Central memory CD8-positive, alpha-beta T cell (primary cell): ENCODE measurements at places on chromosomes 6 and 20.

- no peak for DNase-seq
Measured at GRCh38 chr6:119243037-119243436, 106.5 kb downstream of the MAN1A1 start.

DNA sequence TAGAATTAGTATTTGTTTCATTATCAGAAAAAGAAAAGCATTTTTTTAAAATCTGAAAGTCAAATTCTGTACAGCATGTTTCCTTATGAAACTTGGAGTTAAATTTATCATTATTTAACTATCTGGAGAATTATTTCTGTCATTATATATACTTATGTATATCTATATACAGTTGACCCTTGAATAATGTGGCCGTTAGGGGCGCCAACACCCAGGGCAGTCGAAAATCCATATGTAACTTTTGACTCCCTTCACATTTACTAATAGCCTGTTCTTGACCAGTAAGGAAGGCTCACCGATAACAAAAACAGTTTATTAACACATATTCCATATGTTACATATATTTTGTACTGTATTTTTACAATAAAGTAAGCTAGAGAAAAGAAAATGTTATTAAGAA, 341.2 kb downstream of the ADGRB3 start:
- DNase-seq = no peak

DNA sequence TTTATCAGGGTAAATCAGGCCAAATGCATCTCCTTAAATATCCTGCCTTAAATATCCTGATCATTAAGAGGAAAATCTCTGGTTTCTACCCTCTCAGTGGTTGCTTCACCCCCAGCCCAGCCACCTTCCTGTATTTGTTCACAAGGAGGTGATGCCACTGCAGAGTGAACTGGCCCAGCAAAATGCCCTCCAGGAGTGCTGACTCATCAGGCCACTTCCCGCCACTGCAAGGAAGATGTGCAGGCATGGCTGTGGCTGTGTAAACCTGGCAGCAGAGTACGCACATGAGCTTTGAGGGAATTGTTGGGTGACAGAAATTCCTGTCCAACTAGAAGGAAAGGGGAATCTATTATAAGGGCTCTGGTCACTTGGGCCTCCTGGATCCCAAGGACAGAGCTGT, 13.8 kb downstream of the NQO2 start:
- DNase-seq = no peak

GRCh38 chr20:44861531-44862006, 23.9 kb upstream of the YWHAB start:
- DNase-seq = no peak

GRCh38 chr20:4876301-4876700, 125.0 kb downstream of the SLC23A2 start:
- no peak for DNase-seq

- no peak for DNase-seq
Measured at GRCh38 chr6:34295721-34296120, 46.9 kb upstream of the SMIM29 start.

- DNase-seq = no peak
Measured at GRCh38 chr6:43668151-43669028, 19.2 kb downstream of the MRPS18A start.

DNA sequence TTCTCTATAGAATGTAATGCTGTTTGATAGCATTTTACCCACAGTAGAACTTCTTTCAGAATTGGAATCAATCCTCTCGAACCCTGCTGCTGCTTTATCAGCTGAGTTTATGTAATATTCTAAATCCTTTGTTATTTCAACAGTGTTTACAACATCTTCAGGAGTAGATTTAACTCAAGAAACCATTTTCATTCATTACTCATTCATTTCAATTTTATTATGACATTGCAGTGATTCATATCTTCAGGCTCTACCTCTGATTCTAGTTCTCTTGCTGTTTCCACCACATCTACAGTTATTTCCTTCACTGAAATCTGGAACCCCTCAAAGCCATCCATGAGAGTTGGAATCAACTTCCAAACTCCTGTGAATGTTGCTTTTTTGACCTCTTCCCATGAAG, 93.7 kb downstream of the ZFAND3 start:
- DNase-seq = no peak

DNA sequence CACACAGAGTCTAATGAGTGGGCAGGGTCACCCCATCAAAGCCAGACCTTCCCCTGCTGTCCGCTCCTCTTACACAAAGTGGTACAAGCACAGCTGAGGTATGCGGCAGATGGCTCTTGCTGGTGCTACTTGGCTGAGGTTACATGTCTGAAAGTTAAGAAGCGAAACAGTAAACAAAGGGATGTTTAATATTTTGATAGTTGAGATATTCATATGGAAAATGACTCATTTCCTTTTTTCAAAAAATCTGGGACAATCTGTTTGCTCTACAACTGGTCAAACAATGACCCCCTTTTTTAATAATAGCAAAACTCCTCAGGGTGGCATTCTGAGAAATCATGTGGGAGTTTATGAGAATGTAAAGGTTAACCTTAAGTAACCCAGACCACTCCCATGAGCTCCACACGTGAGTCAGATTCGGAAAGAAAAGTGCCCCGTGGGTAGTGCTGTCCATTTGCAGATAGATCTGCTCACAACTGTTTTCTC, 245.3 kb downstream of the TBXT start:
- no peak for DNase-seq

DNA sequence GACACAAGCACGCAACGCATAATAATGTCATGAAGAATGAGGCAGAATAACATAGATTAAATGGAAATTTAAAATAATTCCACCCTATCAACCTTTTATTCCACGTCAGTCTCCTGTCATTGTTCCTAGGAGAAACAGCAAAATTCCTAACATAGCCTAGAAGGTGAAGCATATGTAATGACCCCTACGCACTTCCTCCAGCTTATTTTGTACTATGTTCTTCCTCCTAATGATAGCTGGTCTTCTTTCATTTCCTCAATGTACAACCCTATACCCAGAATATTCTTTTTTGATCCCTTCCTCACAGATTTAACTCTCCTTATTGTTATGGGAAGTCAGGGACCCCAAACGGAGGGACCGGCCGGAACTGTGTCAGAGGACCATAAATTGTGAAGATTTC, 122.0 kb upstream of the CARMIL1 start:
- no peak for DNase-seq

GRCh38 chr6:6760002-6760401, 171.5 kb downstream of the LY86 start:
- DNase-seq = no peak

DNA sequence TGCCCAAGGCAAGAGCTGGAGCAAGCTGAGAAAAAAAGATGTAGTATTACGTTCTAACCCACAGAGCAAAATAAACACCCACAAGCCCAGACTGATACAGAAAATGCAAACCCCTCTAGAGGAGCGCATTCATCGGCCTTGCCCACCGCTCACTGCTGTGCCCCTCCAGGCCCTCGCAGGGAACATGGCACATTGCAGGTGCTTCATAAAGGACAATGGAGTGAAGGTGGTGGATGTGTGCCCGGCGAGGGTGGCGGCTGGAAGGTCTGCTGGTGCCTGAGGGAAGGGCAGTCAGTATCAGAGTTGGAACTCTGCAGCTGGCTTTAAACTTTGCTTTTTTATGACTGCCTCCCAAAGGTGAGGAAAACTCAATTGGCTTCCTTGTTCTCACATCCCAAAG, 18.5 kb upstream of the IRF4 start:
- DNase-seq = no peak

GRCh38 chr6:113970805-113971676, at the start of gene HDAC2:
HDAC2 (minus strand) TSS chr6:113971148; CDS start chr6:113970908, 240 bp downstream.
- DNase-seq = peak; percentile 71

DNA sequence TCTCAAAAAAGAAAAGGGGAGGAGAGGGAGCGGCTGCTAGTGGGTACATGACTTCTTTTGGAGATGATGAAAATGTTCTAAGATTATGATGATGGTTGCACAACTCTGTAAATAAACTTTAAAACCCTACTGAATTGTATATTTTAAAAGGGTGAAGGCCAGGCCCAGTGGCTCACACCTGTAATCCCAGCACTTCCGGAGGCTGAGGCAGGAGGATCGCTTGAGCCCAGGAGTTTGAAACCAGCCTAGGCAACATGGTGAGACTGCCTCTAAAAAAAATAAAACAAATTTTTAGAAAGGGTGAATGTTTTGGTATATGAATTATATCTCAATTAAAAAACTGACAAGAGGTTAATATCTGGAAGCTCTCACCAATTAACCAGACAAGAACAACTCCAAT, 45.4 kb downstream of the BAK1 start:
- no peak for DNase-seq

DNA sequence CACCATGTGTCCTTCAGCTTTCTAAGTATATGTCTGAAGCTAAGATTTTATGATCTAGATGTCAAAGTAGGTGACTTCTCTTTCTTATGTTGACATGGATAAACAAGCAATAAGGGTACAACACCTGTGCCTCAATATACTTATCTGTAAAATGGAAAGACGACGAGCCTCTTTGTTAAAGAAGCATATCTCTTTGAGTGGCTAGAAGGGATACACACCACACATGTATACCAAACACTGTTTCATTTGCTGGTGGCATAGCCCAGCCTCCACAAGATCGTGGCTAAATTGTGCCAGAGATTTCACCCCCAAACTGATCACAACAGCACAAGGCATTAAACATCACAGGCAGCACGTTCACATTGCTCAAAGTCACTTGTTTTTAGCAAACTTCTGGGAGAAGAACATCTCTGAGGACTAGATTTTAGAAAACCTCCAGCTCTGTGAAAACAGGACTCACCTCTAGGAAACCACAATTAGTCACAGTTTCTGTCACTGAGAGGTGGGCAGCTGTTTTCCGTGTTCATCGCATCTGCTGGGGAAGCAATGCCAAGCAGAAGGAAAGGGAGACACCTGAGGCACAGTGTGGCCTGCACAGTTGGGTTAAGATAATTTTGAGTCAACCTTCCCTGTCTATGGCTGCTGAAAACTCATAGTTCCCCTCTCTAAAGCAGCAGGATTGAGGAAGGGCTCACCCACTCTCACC, 263.0 kb upstream of the PLCB4 start:
- no peak for DNase-seq

DNA sequence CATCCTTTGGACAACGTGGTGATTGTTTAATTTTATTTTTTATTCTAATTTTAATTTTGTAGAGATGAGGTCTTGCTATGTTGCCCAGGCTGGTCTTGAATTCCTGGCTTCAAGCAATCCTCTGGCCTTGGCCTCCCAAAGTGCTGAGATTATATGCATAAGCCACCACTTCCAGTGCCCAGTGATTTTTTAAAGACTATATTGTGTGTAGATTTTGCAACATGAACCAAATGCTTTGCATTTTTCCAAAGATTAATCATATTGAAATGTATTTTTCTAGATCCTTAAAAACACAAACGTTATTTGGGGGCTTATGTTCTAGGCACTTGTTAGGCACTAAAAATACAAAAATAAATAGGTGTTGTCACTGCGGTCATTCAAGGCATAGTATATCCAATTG, 117.6 kb upstream of the CCN2 start:
- DNase-seq = no peak

DNA sequence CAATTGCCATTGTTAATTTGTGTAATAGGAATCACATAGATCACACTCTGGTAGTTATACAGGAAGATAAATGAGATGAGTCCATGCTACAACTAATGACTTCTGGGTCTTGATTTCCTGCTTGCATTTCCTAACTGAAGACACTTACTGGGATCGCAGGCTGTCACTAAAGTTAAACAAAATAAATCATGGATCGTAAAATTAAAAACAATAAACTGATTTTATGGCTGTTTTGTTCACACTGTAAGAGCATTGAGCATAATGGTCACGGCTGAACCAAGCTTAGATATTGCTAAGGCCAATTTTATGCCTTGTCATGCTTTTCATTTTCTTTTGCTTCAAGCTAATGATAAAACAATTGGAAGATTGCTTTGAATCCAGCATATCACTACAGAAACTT, 332.5 kb upstream of the CITED2 start:
- no peak for DNase-seq

DNA sequence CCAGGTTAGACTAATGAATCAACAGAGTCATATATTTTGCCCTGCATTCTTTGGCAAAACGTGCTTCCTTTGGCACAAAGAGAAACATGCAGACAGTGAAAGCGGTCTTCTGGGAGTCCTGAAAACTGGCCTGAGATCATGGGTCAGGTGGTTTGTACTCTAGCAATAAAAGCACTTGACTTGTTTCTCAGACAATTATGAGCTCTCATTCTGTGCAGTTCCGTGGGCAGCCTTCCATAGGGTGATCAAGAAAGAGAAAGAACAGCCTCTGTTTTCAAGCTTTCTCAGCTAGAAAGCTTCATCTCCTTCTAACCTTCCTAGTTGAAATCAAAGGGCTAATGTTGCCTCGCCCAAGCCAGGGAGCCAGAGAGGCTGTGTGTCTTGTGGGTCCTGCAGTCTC, 62.7 kb upstream of the ISM1 start:
- no peak for DNase-seq

- no peak for DNase-seq
Measured at GRCh38 chr20:12936020-12936419, 72.8 kb upstream of the SPTLC3 start.

DNA sequence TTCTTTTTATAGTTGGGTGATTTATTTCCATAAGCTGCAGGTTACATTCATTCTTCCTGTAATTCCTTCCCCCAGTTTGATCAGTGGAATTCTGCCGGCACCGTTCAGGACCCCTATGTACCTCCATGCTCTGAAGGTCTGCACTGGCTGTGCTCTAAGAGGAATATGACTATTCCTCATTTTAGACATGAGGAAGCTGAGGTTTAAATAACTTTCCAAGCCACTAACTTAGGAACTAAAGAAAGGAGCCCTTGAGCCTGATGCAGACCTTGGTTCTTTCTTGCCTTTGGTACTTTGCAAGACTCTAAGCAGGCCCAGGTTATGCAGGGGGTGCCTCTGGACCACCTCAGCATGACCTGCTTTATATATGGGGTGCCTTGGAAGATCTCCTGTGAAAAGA, 318.5 kb downstream of the QKI start:
- no peak for DNase-seq

DNA sequence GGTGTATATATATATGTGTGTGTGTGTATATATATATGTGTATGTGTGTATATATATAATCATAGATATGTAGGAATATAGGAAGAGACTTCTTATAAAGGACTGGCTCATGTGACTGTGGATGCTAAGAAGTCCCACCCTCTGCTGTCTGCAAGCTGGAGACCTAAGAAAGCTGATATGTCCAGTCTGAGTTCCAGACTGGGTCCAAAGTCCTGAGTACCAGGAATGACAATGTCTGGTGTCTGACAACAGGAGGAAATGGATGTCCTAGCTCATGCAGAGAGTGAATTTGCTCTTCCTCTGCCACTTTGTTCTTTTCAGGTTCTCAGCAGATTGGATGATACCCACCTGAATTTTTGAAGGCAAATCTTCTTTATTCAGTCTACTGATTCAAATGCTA, 7.1 kb downstream of the ALDH5A1 start:
- DNase-seq = no peak

- DNase-seq = no peak
Measured at GRCh38 chr20:1327241-1327653, 1.7 kb downstream of the SDCBP2 start.
